ENCODE measurements at places on chromosomes 4 and X. TPM values are rescaled to one million over a fixed set of nuclear protein-coding genes. Genes with fewer than 3 reads are reported as not detected.

Gene CHRNA9
- not detected for total RNA-seq

Gene FHIP1A
- total RNA-seq = 46.7 TPM

Gene PARM1
- total RNA-seq = 14.5 TPM

Gene TCEAL2
- not detected for total RNA-seq

GRCh38 chrX:64805683-64806082, 170.6 kb downstream of the ZC4H2 start:
- no peak for DNase-seq

DNA sequence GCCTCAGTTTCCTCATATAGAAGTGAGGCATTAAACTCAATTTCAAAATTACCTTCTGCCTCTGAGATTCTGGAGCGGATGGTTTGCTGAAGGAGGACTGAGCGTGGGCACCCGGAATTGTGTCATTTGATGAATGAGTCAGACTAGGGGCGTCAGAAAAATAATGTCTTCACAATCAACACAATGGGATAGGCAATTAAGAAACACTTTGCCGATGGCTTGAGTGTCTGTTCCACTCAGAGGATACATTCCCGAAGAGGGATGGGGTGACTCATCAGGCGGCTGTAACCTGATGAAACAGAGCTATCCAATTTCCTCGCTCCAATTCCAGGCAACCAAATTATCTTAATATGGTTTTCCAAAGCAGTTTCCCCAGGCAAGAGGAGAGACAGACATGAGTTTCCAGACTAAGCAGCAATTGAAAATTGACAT, 1.2 kb upstream of the CHRNA9 start:
- DNase-seq = no peak

DNA sequence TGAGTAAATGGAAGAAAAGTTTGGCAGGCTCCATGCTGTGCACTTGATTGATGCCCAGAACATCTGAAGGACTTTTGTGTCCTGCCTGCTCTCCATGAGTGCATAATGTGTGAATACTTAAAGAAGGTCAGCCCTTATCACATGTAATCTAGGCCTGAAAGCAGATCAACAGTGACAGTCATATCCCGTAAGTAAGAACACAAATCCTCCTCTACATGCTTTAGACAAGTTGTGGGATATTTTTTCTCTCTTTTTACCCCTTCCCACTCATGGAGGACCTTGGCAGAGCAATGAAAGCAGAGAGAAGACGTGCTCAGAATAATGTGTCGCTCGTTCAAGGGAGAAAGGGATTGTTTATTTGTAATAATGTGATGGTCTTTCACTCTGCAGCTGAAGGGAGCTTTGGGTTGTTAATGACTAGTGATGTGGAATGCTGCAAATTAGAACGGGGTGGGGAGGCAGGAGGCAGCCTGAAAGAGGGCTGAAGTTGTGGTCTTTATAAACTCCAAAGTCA, 286.6 kb downstream of the BMPR1B start:
- DNase-seq = no peak

DNA sequence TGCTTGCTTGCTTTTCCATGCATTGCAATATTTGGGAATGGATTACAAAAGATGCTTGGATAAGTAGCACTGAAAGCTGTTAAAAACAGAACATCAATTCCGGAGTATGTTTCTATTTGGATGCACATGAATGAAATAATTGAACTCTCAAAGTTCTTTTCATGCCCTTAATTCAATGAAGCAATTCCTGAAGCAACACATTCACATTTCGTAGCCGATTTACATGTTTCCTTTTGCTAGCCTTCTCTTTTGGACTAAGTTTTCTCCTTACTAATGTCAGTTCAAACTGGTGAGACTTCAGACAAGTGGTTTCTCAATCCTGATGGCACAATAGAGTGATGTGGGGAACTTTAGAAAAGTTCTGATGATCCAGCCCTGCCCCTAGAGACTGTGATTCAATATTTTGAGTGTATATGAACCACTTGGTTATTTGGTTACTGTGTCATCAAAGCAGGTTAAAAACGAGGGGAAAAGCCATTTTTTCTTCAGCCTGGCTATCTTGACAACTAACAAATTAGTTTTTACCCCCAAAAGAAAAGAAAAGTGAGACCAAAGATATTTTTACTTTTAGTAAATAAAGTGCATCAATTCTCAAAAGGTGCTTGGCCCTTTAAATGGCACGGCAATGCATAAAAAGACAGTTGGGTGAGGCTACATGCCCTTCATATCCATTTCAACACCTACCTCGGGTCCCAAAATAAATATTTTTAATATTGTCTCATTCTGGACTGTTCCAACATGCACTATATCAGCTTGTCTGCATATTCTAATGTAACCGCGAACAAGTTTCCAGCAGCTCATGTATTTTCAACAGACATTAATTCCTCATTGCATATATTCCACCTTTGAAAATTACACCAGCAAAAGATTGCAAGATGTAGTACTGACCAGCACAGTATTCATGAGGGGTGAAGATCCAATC, 90.1 kb upstream of the RPL34 start:
- no peak for DNase-seq

GRCh38 chrX:84224741-84225140, 36.7 kb upstream of the RPS6KA6 start:
- DNase-seq = no peak

- no peak for DNase-seq
Observed at GRCh38 chr4:126404549-126404948, 1089.8 kb downstream of the FAT4 start.

- no peak for DNase-seq
Observed at GRCh38 chr4:94356444-94356843, 13.8 kb upstream of the HPGDS start.

All from psoas muscle (tissue), 8 donors.